ENCODE measurements at places on chromosomes 7 and 10.

DNA sequence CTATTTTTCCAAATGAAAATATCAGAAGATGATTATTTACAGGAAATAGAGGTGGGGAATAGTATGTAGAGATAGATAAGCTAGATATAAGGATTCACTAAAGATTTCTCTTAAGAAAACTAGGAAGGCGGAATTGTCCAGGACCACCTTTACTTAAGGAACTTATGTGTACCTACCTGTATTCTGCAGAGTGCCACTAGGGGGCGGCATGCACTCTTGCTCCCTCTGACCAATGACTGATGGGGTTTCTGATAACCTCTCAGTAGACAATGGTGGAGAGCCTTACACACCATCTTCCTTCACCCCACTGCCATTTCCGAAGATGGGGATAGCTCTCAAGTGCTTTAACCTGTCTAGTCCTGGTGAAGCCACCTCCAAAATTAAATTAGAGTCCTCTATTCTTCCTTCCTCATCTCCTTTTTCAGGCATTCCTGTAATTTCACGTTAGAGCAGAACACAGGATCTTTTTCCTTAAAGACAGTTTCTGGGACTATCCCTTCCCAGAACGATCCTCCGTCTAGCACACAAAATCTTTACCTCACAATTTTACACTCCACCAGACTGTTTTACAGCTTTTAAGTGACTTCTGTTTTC is 453.1 kb downstream of the SORCS1 start:
- no peak for DNase-seq
- H3K4me3 ChIP-seq, result no peak overlapping the region
- H3K27ac ChIP-seq, result no peak overlapping the region
- H3K4me1 ChIP-seq, result no peaks in the 10 kb centered on the region

- H3K27ac ChIP-seq, result no peak overlapping the region
- no peaks in the 10 kb centered on the region for H3K36me3 ChIP-seq
- DNase-seq, result no peak
- H3K4me3 ChIP-seq, result no peak overlapping the region
Observed at GRCh38 chr7:116828281-116828680, 34.1 kb upstream of the CAPZA2 start.

- no peaks in the 10 kb centered on the region for H3K36me3 ChIP-seq
- no peaks in the 10 kb centered on the region for H3K27me3 ChIP-seq
- H3K27ac ChIP-seq, result no peak overlapping the region
Observed at GRCh38 chr10:131773370-131774343, 127.2 kb upstream of the PPP2R2D start.

GRCh38 chr7:143467724-143468123 is 9.9 kb upstream of the TAS2R41 start:
- H3K36me3 ChIP-seq, result no peaks in the 10 kb centered on the region
- peaks cover 53% of the 10 kb centered on the region for H3K27me3 ChIP-seq
- H3K27ac ChIP-seq, result no peak overlapping the region
- H3K4me1 ChIP-seq, result no peaks in the 10 kb centered on the region
- no peak for DNase-seq
- no peak overlapping the region for H3K4me3 ChIP-seq

DNA sequence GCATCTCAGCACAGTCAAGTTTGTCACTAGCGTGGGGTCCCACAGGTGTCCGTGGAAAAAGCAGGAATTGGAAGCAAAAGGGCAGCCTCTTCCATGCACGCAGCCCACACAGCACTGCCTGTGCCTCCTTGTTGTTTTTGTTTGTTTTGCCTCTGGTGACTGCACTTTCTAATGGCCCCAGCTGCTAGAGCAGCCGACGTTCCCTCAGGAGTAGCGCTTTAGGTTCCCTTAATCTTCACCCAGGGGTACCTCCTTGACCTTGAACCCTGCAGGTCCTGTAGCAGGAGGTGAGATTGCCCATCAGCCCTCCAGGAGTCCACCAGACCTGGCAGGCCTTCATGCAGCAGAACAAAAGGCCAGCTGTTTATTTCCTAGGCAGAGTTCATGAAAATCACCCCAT is 210.1 kb downstream of the CACNB2 start:
- H3K27me3 ChIP-seq, result peaks cover 6% of the 10 kb centered on the region
- H3K4me1 ChIP-seq, result no peaks in the 10 kb centered on the region
- H3K4me3 ChIP-seq, result no peak overlapping the region
- no peak for DNase-seq

- DNase-seq, result no peak
- H3K27ac ChIP-seq, result no peak overlapping the region
- H3K4me3 ChIP-seq, result no peak overlapping the region
- no peaks in the 10 kb centered on the region for H3K4me1 ChIP-seq
- H3K36me3 ChIP-seq, result no peaks in the 10 kb centered on the region
Observed at GRCh38 chr10:125089469-125089868, 70.9 kb downstream of the CTBP2 start.

DNA sequence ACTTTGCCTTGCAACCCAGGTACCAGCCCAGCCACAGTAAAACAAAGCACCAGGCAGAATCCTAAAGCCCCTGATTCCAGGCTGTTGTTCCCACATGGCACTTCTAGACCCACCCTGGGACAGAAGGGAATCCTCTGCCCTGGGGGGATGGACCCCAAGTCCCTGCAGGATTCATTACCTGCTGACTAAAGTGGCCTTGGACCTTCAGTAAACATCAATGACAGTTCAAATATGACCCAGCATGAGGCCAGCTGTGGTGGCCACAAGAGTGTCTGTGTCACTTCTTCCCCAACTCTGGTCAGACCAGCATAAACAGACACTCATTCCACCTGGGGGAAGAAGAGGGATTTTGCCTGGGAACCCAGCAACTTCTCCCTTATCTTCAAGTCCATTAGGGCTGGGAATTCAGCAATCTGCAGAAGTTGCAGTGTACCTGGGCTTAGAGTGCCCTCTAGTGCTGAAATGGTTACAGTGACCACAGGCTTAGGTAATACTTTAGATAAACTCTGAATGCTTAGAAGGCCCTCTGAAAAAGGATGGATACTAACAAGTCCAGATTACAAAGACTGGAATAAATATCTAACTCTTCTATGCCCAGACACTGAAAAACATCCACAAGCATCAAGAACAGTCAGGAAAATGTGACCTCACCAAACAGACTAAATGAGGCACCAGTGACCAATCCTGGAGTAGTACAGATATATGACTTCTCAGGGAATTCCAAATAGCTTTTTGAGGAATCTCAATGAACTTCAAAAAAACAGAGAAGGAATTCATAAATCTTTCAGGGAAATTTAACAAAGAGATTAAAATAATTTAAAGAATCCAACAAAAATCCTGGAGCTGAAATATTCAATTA is 108.5 kb upstream of the TMEM168 start:
- no peaks in the 10 kb centered on the region for H3K27me3 ChIP-seq
- DNase-seq, result peak; percentile 37
- H3K4me1 ChIP-seq, result peaks cover 8% of the 10 kb centered on the region
- H3K4me3 ChIP-seq, result no peak overlapping the region

DNA sequence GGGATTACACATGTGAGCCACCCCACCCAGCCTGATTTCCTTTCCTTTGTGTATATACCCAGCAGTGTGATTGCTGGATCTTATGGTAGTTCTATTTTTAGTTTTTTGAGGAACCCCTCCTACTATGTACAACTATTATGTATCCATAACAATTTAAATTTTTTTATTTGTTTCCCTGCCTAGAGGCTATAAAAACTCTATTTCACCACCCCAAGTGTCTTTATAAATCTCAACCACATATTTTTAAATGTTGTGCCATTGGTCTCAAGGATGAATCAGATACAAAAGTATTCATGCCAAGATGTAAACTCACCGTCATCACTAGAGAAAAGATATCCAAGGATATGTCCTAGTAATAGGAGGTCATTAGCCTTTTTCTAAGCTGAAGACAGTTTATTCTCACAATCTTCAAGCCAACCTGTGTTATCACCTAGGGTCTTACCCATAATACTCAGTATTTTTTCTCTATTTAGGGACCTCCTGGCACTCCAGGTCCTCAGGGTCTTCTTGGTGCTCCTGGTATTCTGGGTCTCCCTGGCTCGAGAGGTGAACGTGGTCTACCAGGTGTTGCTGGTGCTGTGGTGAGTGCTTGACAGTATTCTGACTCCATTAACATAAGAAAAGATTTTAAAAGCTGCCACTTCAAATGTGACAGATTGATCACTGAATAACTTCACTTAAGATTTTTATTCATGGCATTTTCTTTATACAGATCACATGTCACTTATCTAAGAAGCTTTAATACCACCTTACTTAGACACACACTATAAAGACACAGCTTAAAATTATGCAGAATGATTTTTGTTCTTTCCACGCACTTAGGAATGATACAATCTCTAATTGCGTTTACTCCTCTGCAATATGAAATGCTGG is 29.4 kb downstream of the COL1A2 start:
- no peak overlapping the region for H3K4me3 ChIP-seq
- H3K36me3 ChIP-seq, result no peaks in the 10 kb centered on the region
- no peak overlapping the region for H3K27ac ChIP-seq
- H3K27me3 ChIP-seq, result peaks cover 45% of the 10 kb centered on the region
- H3K4me1 ChIP-seq, result no peaks in the 10 kb centered on the region
- DNase-seq, result no peak

DNA sequence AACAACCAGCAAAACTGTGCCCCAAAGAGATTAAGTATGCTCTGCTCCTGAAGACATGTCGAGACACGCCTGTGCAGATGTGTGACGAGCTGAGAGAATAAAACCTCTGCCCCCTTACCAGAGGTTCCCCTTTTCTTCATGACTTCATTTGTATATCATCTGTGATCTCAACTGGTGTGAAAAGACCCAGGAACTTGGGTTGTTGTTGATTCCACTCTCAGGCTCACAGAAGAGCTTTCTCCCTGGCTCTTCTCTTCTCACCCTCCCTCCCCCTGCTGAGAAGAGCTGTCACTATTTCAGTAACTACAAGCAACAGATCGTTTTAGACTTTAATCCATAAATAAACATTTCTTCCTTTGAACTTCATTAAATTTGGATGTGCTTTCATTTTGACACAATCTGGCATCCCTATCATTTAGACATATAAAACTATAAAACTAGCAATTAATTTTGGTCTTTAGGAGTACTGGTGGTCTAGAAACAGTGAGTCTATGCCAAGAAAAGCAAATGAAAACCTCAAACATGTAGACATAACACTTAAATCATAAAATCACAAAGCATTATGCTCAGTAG is 179.3 kb upstream of the FZD8 start:
- no peaks in the 10 kb centered on the region for H3K36me3 ChIP-seq
- DNase-seq, result no peak
- H3K4me1 ChIP-seq, result no peaks in the 10 kb centered on the region
- H3K27me3 ChIP-seq, result no peaks in the 10 kb centered on the region
- H3K27ac ChIP-seq, result no peak overlapping the region
- H3K4me3 ChIP-seq, result no peak overlapping the region

DNA sequence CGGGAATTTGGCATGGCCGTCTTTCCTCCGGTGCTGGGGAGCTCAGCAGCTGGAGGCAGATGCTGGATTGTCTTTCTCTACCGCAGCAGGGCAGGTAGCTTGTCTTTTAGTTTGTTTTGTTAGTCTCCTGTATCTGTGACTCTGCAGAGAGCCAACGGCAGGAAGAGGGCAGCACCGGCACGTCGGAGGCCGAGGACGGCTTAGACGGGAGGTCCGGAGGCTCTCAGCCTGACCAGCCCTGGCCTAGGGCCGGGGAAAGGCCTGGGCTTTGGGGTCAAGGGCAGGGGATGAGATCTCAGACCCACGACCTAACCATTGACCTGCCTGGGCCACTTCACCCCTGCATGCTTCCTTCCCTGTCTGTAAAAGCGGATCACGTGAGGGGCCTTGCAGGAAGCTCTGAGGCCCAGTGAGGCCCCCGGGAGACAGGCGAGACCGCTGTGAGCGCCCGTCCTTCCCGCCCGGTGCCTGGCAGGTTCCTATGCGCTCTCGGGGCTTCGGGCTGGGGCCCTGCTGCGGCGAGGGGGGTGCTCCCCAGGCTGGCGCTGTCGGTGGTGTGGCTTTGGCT is 72.7 kb downstream of the LHPP start:
- no peaks in the 10 kb centered on the region for H3K27me3 ChIP-seq
- DNase-seq, result no peak
- H3K4me1 ChIP-seq, result peaks cover 5% of the 10 kb centered on the region
- no peaks in the 10 kb centered on the region for H3K36me3 ChIP-seq

DNA sequence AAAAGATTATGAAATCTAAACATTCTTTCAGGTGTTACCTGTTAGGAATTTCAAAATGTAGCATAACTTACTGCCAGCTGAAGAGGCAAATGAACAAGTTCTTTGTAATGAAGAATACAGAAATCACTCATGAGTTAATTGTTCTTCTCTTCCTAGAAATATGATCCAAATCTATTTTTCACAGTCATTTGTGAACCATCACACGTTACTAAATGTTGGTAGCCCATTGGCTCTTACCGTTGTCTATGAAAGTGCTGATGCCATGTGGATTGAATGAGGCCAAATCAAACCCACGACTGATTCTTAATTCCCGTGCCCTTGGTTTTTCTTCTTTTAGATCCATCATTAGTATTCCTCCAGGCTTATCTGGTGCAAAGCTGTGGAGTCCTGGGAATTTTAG is 15.9 kb upstream of the PON3 start:
- no peaks in the 10 kb centered on the region for H3K36me3 ChIP-seq
- DNase-seq, result no peak
- no peak overlapping the region for H3K27ac ChIP-seq
- H3K27me3 ChIP-seq, result no peaks in the 10 kb centered on the region

All from effector memory CD8-positive, alpha-beta T cell (primary cell).